ENCODE measurements at places on chromosomes 7 and 10.

GRCh38 chr7:150402671-150403321 is 23.7 kb downstream of the ZNF775 start:
- no peak for DNase-seq

DNA sequence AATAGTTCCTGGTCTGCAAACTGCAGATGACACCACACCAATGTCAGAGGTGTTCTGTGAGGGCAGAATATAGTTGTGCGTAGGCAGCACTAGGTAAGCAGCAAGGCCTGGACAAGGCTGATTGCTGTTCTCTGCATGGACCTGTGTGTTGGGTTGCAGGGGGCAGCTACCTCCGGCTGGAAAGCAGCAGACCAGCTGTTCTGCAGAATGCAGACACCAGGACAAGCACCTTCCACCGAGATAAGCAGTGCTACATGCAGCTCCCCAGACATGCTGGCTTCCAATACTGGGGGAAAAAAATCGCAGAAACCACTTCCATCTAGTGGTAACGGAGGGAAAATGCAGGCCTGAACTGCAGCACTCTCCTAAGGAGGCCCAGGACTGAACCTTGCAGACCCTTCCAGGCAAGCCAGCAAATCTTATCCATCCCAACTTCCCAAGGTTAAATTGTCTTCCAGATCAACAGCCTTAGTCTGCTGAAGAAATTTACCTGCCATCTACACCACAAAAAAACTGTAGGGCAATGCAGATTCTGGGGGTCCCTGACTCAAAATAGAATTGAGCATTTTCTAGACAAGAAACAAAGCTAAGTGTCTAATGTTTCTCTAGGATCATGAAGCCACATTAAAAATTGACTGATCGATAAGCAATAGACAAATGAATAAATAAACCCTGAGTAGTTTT is 50.5 kb upstream of the COBL start:
- DNase-seq: no peak

DNA sequence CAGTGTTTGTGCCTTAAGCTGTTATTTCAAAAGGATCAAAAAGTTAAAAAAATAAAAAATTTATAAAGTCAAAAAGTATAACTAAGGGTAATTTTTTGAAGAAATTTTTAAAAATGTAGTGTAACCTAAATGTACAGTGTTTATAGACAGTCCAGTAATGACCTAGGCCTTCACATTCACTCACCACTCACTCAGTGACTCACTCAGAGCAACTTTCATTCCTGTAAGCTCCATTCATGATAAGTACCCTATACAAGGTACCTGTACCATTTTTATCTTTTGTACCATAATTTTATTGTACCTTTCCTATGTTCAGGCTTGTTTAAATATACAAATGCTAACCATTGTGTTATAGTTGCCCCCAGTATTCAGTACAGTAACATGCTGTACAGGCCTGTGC is 21.5 kb downstream of the DNAJC9 start:
- DNase-seq: no peak

DNA sequence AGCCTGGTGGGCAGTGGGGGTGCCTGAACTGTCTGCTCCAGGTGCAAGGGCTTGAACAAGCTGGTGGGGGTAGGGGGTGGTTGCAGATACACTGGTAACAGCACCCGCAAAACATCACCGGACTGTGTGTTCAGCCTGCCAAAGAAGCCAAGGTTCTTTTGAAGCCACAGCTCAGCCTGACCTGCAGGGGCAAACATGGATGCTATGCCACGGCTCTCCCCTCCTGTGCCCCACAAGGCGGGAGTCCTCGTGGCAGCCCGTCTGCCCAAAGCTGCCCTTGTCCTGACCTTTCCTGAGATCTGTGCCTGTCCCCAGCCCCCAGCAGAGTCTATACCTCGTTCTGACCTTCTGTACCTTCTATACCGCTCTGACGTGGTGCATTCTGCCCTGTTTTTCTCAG is 285.7 kb downstream of the GLRX3 start:
- DNase-seq: no peak

DNA sequence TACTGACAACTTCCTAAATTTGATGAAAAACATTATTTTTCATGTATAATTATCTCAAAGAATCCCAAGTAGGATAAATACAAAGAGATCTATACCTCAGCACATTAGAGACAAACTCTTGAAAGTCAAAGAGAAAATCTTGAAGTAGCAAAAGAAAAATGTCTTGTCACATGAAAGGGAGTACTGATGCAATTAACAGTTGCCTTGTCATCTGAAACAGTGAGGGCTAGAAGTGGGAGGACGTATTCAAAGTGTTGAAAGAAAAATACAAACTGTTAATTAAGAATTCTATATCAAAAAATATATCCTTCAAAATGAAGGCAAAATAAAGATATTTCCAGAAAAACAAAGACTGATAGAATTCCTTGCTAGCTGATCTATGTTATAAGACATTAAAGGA is 35.5 kb upstream of the ARHGAP22 start:
- DNase-seq: no peak

- no peak for DNase-seq
These were observed 261.6 kb upstream of the AOAH start for GRCh38 chr7:36985866-36986400.

GRCh38 chr10:132407846-132408278 is 10.9 kb downstream of the PWWP2B start:
- DNase-seq: no peak
